Spinal cord (tissue), 10 donors: ENCODE measurements at places on chromosomes 2 and 18. TPM values are rescaled to one million over a fixed set of nuclear protein-coding genes. Genes with fewer than 3 reads are reported as not detected.

DNA sequence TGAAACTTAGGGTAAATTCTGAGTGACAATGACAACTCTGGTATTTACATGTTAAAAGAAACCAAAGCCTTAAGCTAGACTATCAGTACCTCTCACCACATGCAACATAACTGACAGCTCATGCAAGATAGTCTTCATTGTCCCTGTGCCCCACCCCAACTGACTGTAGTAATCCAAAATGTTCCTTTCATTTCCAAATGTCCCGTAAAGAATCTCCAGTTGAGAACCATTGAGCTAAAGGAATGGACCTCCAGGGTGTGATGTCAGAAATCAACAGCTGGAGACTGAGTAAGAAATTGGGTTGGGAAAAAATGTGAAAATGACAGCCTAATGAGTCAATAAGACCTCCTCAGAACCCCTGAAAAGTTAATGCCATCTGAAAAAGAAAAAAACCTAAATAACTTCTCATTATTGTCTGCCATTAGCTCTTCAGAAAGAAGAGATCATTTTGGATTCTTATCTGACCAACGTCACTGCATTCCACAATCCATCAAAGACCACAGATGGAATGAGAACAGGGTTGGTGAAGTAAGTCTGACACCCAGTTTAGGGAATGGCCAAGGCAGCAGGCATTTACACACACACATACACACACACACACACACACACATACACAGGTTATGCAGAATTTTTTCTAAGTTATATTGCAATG lies 51.7 kb upstream of the ACVR2A start:
- DNase-seq = no peak

GRCh38 chr2:12251749-12252148 lies 465.0 kb upstream of the TRIB2 start:
- DNase-seq = no peak

- no peak for DNase-seq
These were observed 27.5 kb downstream of the PMAIP1 start for GRCh38 chr18:59927246-59927825.

DNA sequence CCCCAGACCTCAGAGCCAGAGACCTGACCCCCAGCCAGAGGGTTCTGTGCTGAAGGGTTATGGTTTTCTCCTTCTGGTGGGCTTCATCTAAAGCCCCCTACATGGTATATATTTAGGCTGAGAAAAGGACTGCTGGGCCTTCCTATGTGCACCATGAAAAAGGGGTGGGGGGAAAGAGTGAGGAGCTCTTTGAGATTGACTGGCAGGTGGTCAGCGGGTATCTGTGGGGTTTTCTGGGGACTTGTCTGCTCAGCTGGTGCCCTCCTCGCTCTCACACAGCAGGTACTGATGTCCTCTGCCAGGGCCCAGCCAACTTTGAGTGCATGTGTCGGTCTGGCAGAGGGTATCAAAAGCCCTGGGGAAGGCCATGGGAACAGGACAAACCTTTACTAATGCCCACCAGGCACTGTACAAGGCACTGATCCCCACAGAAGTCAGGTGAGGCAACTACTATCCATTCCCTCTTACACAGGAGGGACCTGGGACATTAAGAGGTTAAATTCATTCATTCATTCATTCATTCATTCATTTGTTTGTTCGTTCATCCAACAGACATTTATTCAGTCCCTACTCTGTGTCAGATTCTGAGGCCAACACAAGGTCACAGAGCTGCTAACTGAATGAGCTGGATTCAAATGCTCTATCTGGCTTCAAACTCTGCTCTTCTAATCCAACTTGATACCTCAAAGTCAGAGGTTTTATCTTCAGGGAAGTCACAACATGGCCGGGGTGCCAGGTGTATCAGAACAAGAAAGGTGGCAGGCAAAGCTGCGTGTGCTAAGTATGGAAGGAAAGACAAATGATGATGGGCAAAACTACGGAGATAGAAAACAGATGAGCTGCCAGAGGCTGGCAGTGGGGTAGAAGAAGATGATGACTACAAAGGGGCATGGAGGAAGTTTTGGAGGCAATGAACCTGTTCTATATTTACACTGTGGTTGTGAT lies 44.6 kb downstream of the REEP1 start:
- no peak for DNase-seq

GRCh38 chr18:31612124-31612523 lies 20.4 kb downstream of the TTR start:
- no peak for DNase-seq

DNA sequence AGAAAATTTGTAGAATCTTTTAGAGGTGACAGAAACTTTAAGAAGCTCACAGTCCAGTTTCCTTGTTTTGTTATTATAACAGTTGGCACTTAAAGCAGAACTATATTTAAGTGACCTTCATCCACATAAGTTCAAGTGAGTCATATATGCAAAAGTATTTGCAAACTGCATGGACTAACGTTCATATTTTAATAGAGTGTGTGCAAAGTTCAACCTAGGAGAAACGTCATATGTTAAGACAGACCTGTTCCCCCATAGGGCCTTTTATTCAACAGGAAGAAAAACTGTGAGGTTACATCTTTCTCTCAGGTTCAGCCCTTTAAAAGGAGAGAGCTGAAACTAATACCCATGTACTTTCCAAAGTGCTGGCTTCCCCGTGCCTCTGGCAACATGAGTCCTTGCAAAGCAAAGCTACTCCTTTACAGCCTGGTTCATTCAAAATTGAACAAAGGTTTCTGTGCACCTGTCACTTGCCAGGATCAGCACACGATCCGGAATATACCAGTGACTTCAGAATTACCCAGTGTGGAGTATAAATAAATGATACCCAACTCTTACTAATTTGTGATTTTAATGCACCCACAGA lies 280.0 kb upstream of the RAB12 start:
- DNase-seq = no peak

- DNase-seq = no peak
These were observed 13.6 kb upstream of the RHOB start for GRCh38 chr2:20433249-20433648.

DNA sequence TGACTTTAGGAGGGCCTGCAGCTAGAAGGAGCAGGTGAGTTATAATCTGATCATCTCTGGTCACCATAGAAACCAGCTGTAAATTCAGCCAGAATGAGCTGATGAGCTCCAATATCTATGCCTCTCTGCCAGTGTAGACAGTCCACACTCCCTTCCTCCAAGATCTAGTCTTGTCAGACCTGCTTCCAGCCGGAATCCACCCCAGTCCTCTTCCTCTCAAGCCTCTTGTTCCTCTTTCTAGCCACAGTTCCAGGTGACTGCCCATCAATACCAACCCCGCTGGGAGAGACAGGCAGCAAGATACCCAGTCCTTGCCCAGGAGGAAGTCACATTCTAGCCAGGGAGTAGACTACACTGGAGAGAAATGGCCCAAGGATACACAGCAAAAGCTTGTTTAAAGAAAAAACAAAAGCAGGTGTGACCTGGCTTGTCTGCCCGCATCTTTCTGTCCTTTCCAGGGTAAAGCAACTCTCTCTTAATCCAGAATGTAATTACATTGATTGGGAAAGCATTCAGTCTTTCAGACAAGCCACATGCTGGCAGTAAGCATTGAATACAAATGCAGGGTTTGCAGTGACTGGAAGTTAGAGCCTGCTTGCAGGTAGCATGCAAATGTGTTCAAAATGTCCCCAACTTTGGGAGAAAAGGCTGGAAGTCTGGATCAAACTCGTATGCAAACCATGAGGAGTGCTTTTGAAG lies 9.0 kb upstream of the SLC35F6 start:
- no peak for DNase-seq

- no peak for DNase-seq
These were observed 1.8 kb downstream of the IGFBP5 start for GRCh38 chr2:216693414-216694080.

- DNase-seq = no peak
These were observed 32.8 kb downstream of the TMEM163 start for GRCh38 chr2:134685967-134686366.

Gene CGREF1
- polyA plus RNA-seq = 48.0 TPM

GRCh38 chr18:22488554-22488953 lies 70.8 kb upstream of the CTAGE1 start:
- no peak for DNase-seq

Gene CDH19
- 4.0 TPM for polyA plus RNA-seq

- no peak for DNase-seq
These were observed 200.0 kb downstream of the TWIST2 start for GRCh38 chr2:239047861-239048260.

DNA sequence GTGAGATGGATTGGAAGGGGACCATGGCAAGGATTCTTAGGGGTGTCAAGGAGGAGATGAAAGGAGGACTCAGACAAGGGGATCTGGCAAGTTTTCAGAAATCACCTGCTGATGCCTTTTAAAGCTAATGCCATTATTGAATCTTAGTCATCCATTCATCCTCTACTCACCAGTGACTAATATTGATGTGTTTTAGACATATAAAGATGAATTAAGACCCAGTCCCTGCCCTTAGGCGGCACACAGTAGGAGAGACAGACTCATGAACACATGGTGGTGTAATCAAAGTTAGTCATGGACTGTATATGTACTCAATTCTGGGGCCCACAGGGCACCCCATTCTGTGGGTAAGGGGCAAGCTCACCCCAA lies 56.5 kb upstream of the ATL2 start:
- no peak for DNase-seq

DNA sequence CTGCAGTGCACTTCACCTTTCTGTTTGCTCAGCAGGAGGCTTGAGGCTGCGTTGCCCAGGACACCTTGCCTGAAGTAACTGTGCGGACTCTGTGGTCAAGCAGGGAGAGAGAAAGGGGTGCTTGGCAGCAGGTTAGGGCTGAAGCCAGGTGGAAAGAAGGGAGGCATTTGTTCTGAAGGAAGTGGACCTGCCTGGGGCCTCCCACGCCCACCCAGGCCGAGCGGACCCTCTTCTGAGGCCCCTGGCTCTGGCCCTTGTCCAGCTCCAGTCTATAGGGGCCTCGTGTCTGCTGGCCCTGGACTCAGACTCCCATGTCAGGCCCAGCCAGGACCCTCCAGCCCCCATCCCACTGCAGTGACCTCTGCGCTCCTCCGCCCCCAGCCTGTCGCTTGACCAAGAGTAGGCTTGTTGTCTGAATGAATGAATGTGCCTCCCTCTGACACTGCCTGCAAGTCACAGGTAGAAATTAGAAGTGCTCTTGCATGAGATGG lies 2.5 kb downstream of the SNED1 start:
- no peak for DNase-seq

Gene IHH
- polyA plus RNA-seq = 0.39 TPM

DNA sequence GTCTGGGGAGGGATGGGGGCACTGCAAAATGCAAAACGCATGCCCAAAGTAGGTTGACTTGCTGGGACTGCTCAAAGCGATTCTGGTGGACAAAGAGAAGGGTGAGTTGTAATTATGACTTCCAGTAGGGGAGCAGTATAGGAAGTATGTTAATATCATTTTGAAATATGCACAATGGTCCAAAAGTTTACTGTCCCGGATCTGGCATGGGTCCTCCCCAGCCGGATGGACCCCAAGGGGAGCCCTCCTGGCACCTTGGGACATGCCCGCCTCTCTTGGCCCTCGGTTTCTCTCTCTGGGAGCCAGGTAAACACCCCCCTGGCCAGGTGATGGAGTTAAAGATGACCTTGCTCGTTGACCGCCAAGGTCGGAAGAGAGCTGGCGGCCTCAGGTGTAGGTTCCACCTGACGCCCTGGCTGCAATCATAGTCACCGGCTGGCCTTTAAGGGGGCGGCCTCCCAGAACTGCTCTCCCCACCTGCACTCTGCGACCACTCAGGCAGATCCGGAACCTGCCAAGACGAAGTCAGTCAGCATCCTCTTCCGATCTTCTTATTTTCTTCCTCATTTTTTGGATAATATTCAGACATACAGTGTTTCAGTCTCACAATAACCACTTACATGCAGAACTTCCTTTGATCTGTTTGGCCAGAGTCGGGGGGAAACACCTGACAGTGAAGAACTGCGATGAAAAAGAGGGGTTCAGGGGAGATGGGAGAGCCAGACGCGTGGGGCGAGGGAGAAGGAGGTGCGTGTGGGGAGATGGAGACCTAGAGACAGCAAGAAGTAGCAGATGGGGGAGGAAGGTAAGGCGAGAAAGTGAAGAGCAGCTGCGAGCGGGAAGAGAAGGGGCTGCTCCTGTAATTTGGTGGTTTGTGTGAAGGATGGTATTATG lies 148.3 kb downstream of the MEIS1 start:
- DNase-seq = no peak
